ENCODE measurements at places on chromosomes 12 and 14.

- no peak for DNase-seq
Observed at GRCh38 chr12:93536766-93537488, 35.5 kb upstream of the SOCS2 start.

GRCh38 chr12:91178781-91179180 is 3.8 kb downstream of the DCN start:
- no peak for DNase-seq

DNA sequence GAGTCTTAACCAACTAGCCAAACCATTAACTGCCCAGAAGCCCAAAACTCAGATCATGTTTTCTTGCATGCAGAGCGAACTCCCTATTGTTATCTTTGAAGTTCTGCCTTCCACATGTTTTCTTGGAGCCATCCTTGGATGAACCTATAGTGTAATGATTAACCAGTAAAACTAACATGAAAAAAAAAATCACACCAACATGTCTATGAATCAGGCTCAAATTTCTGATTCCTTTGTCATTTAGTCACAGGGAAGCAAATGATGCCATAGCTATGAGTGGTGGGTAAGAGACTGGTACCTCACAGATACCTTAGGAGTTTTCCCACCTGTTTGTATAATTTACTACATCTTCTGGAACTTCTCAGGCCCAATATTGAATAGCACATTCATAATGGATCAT is 70.7 kb downstream of the PTPRO start:
- no peak for DNase-seq

- DNase-seq: no peak
Observed at GRCh38 chr14:92584816-92585215, 71.2 kb downstream of the RIN3 start.

DNA sequence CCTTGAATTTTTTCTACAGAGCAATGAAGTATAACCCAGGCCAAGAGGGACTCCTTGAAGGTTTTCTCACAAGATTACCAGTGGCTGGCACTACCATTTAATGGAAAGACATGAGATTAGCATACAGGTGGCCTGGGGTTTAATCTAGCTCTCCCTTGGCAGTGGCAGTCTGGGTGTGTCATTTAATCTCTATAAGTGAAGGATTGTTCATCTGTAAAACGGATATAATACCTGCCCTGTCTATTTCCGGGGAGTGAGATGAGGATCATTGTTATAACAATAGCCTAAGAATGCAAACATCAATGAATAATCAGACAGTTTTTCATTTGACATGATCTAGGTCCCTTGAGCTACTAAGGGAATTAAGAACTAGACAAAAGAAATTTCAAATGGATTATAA is 168.7 kb upstream of the CPNE8 start:
- no peak for DNase-seq

- no peak for DNase-seq
Observed at GRCh38 chr14:97747316-97747715, 950.1 kb downstream of the VRK1 start.

DNA sequence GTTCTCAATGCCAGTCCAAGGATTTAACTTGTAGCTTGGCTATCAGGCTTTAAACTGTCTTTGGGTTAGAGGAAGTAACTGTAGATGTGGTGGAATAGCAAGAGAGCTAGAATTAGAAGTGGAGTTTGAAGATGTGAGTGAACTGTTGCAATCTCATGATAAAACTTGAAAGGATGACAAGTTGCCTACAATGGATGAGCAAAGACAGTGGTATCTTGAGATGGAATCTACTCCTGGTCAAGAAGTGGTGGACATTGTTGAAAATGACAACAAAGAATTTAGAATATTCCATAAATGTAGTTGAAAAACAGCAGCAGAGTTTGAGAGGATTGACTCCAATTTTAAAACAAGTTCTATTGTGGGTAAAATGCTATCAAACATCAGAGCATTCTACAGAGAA is 199.0 kb downstream of the DUSP6 start:
- DNase-seq: no peak

DNA sequence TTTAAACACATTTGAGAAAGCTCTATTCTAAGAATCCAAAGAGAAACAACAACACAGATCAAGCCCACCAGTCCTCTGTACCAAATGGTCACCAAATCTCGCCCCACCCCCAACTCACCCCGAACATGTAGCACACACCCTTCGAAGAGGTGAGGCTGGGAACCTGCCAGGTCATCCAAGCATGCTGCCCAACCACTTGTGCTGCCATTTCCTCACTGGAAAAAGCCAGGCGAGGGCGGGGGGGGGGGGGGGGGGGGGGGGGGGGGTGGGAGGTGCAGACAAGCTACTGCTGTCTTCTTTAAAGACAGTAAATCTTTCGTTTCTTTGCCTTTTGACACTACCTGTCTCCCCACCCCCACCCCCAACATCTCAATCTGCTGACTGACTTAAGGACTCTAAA is 59.9 kb downstream of the SETD3 start:
- DNase-seq: no peak

GRCh38 chr12:109890620-109891170 is 9.4 kb upstream of the TCHP start:
- no peak for DNase-seq

DNA sequence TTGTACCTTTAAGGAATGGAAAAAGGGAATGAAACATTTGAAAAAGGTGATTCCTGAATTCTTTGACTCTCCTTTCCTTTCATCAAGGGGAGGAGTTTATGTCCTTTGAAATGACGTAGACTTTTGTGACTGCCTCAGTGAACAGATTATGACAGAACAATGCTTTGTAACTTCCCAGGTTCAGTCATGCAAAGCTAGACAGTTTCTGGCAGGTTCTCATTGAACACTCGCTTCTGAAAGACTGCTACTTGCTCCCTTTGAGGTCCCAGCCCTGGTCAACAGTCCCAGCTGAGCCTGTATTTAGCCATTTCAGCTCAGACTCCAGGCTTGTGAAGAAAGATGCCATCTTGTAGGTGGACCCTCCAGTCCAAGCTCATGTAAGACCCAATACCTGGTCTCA is 1178.9 kb downstream of the BCL11B start:
- DNase-seq: no peak

- DNase-seq: no peak
Observed at GRCh38 chr14:31268216-31268615, 60.6 kb upstream of the HECTD1 start.

DNA sequence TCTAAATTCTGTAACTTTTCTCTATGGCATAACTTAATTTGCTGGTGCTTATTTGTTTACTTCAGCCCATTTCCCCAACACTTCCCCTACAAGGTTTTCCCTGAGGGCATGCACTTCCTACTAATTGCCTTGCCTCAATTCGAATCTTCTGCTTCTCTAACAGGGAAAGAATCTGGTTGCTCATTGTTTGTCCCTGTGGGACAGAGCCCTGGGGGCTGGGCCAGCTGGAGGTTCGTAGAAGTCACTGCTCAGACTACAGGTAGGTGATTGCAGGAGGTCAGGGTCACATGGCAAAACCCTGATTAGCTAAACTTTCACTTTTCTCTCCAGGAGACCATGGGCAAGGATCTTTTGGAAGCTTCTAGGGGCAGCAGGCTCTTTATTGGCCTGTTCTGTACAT is 72.0 kb downstream of the ZFC3H1 start:
- no peak for DNase-seq

DNA sequence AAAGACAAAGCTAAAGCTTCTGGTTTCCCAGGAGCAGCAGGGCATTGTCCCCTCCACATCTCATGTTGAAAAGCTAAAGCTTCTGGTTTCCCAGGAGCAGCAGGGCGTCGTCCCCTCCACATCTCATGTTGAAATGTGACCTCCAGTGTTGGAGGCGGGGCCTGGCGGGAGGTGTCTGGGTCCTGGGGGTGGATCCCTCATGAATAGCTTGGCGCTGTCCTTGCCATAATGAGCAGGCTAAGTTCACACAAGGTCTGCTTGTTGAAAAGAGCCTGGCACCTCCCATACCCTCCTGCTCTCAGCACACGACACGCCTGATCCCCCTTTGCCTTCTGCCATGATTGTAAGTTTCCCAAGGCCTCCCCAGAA is 123.7 kb downstream of the PIWIL1 start:
- no peak for DNase-seq

GRCh38 chr12:10409392-10409791 is at the start of gene KLRC4:
TSS of gene KLRC4 (minus strand) at chr12:10409757. CDS start at chr12:10409575, 182 bp downstream.
- no peak for DNase-seq

DNA sequence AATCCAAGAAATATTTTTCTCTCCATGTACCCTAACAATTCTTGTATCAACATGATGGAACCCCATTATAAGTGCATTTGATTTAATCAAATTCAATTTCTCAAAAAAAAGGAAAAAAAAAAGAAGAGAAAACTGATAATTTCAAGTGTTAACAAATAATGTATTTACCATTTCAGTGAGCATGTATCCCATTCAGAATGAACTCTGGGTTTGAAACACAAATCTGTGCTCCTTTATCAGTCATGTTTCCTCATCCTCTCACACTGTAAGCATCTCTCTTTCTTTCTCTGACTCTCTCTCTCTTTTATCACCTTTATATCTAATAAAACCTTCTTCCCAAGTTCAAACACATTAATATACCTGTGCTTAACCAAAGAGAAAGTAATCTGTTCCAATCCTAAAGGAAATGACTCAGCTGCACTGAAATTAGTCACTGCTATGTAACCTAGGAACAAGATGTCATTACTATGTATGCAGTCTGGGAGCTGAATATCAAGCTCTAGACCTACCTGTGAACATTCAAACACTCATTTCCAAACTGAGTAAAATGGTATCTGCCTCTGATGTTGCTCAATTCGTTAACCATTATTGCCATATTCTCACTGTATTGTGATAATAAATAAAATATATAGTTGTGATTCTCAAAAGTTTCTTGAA is 135.0 kb upstream of the LRIG3 start:
- DNase-seq: peak; percentile 64

GRCh38 chr12:102955926-102956737 is 1.3 kb upstream of the ASCL1 start:
- no peak for DNase-seq

- DNase-seq: peak; percentile 14
Observed at GRCh38 chr14:60064491-60065072, 27.1 kb upstream of the PCNX4 start.

DNA sequence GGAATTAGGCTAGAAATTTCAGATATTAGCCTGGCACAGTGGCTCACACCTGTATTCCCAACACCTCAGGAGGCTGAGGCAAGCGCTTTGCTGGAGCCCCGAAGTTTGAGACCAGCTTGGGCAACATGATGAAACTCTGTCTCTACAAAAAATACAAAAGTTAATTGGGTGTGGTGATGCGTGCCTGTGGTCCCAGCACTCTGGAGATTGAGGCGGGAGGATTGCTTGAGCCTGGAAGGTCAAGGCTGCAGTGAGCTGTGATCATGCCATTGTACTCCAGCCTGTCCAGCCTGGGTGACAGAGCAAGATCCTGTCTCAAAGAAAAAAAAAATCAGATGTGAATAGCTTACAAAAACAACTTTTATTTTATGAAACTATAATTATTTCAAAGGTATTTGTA is 15.1 kb downstream of the FRMD6 start:
- no peak for DNase-seq

GRCh38 chr14:33449268-33449667 is 501.6 kb downstream of the EGLN3 start:
- DNase-seq: no peak

DNA sequence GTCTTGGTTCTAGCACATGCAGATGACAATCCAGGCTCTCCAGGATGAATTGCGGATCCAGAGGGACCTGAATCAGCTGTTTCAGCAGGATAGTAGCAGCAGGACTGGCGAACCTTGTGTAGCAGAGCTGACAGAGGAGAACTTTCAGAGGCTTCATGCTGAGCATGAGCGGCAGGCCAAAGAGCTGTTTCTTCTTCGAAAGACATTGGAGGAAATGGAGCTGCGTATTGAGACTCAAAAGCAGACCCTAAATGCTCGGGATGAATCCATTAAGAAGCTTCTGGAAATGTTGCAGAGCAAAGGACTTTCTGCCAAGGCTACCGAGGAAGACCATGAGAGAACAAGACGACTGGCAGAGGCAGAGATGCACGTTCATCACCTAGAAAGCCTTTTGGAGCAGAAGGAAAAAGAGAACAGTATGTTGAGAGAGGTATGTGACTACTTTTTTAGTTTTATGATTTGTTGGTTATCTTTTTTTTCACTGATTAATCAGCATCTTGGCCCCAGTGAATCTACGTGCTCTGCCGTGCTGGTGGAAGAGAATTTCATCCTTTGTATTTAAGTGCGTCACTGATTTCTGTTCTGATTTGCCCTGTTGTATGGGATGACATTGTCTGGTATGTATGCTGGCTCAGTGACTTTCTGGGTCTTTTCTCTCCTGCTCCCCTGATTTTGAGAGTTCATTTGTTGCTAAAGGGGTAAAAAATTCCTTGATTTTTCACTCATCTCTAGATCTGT is 92.3 kb downstream of the ERC1 start:
- DNase-seq: no peak

- peak; percentile 71 for DNase-seq
Observed at GRCh38 chr12:25436206-25437030, 116.7 kb downstream of the LMNTD1 start.

DNA sequence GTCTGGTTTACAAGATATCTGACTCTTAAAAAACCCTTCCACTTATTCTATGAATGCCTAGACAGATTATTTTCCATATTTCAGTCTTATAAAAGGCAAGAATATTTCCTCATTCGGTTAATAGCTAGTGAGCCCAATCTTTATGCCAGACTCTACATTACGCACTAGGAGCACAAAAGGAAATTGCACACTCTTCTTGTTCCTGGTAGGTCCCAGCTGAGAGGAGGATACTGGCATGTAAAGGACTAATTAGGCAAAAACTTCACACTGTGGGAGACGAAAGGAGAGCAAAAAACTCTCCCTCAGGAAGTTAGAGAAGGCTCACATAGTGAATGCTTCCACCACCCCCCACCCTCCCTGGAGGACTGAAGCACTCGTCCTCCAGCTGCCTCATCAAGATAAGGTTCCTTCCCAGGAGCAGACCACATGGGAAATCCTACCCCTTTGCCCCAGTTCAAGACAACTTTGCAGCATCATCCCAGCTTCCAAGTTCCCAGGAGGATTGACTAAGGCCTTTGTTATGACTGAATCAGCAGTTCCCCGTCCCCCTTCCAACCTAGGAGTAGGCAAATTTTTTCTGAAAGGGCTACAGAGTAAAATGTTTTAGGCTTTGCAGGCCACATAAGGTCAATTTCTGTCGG is 14.5 kb downstream of the CAPZA3 start:
- no peak for DNase-seq

DNA sequence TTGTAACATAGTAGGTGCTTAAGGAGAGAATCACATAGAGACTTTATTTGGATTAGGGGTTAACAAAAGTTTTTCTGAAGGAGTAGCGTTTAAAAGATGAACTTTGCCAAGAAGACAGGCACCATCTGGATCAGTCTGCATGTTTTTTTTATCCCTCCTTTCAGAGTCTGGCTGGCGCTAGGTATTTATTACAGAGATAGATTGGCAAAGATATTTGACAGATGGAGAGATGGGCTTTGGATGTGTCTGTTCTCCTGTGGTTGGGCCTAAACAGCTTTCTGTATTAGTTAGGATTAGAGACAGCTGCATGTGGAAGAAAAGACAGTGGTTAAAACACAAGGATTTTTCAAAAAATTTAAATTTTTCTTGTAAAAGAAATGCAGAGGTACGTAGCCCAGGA is 133.9 kb downstream of the C12orf75 start:
- DNase-seq: no peak

GRCh38 chr14:99424306-99424877 is 56.3 kb downstream of the SETD3 start:
- DNase-seq: no peak
